ENCODE measurements at places on chromosomes 2 and 18.
A peak's percentile ranks its signal among the peaks of the same experiment; 100 is the strongest.

GRCh38 chr2:216108967-216109921, at the start of gene XRCC5:
Gene XRCC5, plus strand, starts transcription at chr2:216109348. Its CDS starts 89 bp downstream, at chr2:216109437.
- DNase-seq: peak; percentile 98

- DNase-seq: no peak
Measured at GRCh38 chr2:202115479-202115971, 42.5 kb downstream of the KIAA2012 start.

GRCh38 chr18:36179562-36180355, 7.5 kb upstream of the MOCOS start:
- no peak for DNase-seq

DNA sequence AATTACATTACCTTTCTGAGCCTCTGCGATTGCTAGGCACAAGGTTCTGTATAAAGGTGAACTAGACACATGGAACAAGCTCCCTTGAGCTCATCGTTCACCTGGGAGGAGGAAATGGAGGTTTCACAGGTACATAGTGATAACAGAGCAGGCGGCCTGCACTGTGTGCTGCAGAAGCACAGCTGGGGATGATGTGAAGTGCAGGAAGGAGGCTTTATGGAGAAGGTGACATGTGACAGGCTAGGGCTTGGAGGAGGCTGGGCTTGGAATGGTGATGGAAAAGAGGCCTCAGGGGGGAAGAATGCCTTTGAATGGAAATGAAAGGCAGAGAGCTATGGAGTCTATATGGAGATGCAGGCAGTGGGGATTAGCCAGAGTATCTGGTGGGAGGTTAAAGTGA, 22.9 kb downstream of the MARCHF4 start:
- DNase-seq: no peak

DNA sequence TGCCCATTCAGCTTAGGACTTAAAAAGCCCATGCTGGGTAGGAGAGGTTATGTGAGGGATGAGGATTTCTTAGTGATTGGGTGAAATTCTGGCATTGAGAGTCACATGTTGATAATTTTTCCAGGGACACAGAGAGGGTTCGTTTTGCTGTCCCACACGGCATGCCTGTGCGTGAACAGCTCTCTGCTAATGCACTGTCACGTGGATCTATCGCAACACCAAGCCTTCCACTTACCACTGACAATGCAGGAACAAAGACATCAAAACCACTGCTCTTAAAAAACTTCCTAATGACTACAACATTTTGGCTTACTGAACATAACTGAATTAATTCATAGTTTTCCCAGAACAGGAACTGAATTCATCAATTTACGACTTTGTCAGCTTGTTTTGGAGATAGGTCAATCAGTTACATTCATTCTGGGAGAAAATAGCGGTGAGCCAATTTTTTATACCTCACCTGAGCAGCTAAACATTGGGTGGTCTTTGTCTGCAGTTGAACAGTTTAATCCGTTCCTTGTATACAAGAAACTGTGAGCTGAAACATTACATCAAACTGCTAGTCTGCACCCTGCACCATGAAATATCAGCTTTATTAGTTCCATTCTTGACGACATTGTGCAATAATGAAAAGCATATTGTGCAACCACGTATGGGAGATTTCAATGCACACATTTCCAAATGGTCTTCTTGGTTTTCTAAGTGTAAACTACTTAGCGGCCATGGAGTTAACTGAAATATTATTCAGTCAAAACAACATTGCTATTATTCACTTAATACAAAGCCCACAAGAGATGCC, 127.1 kb downstream of the LPIN1 start:
- no peak for DNase-seq

DNA sequence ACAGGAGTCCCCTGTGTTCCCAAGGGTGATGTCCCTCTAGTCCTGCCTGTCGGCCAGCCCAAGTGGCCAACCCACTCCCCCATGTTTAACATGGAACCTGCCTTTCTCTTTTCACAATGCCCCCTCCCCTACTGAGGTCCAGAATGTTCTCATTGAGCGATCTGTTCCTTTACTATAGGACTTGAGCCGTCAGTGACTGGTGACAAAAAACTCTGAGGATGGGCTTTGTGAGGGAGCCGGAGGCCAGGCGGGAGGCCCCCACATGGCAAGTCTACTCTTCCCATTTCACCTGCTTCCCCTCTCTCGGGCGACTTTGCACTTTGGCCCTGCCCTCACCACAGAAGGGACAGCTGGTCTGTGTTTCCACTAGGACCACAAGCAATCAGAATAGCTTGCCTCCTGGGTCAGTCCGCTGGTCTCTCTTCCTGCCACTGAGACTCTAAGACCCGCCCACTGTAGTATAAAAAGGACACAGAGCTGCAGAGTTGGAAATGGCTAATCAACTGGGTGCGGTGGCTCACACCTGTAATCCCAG, 146.5 kb upstream of the RAB12 start:
- no peak for DNase-seq

DNA sequence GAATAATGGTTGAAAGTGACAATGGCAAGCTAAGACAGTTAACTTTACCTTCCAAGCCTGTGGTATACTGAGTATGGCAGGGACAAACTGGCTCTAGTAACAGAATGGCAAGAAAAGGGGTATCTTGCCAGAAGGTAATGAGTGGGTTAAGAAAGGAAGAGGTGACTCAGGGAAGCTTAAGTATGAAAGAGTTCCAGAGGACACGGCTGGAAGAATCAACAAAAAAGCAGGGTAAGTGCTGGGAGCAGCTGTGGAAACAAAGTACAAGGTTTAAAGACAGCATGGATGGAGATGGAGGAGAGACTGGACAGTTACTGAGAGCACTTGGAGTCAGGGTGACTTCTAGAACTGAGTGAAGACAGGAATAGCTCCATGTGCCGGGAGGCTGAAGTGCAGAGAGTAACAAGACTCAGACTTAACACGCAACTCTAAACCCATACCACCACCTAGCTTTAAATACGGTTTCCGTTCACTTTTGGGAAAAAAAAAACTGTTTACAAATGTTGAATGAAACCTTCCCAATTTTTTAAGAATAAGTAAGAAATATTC, 69.0 kb downstream of the REV1 start:
- DNase-seq: no peak

DNA sequence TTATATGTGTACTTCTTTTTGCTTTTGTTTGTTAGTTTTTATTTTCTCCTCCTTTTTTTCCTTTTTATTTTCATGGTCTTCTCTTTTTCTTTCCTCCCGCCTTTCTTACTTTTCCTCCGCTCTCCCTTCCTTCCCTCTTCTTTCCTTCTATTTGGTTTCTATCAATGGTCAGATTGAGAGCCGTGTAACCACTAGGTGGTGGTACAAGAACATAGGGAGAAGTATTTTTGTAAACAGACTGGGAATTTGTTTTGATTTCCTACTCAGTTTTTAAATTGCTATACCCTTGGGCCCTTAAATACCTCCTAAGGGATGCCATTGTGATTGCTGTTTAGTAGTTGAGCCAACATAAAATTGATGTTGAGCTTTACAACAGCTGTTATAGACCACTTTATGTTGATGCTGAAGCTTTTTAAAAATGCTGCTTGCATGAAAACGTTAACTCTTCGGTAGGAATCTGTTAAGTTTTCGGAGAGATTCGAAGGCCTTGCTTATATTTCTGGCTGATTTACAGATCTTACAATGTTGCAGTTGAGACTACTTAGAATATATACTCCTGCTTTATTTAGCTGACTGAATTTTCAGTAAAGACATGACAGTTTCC, 124.2 kb downstream of the UBE2E3 start:
- no peak for DNase-seq

DNA sequence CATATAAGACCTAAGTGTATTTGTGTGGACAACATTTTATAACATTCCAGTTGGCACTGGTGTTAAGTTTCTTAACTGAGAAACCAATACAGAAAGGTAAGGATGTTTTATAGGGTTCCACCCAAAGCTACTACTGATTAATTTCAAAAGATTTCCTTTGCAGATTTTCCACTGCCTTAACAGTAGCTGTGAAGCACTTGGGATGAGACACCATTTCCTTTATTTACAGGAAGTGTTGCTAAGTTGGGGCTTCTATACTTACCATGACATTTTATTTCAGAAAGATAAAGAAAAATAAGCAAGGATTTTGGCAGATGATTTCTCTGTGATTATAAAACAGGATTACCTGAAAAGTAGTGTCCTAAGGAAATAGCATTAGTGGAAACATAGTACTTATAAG, 234.3 kb downstream of the CALCRL start:
- DNase-seq: no peak

GRCh38 chr2:139165601-139166000, 385.4 kb upstream of the NXPH2 start:
- no peak for DNase-seq

GRCh38 chr2:64035072-64035942, 16.1 kb upstream of the VPS54 start:
- no peak for DNase-seq

DNA sequence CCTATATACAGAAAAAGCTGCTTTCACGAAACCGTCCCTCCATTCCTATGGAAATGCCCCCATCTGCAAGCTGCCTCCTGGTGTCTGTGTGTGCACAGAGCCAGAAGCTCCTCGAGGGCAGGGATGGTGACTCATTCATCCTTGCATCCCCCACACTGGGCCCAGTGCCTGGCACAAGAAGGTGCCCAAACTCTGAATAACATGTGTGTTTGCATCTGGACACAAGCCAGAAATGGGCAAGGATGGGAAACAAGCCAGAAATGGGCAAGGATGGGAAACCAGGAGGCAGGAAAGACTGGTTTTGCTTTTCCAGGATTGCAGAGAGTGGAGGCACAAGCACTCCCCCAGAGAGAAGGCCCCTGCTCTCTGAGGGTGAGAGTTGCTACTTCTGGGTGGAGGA, 313.9 kb downstream of the CELF4 start:
- DNase-seq: no peak

DNA sequence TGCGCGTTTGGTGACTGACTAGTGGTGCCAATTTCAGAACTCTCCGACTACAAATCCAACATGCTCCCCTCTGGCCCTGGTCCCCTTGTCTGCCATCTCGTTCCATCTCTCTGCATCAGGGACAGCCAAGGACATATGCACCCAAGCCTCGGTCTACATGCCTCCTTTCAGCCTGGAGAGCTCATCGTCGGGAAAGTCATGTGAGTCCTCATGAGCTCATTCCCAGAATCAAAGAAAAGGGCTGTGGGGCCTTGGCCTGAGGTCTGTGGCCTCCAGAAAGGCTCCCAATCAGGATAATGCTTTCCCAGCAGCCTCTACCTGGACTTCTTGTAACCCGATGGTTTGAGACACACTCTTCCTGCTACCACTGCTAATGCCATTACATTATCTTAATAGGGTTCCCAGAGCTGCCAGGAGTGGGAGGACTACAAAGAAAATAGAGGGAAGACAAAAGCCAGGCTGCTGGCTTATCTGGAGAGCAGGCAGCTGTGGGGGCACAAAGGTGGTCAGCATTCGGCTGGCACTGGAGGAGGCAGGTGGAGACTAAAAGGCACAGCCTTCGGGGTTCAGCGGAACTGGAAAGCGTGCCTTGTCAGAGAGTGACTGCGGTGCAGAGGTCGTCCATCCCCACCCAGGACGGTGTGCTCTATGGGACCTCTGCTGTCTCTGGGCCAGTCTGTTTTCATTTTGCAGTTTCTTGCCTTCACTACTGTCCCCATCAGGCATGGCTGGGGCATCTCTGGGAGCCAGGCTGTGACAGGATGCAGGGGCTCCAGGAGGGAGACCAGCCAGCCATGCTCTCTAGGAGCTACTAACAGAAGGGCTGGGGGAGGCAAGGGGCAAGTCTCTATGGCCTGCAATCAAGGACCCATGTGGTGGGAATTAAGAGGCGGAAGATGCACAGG, 104.4 kb upstream of the SMAD2 start:
- no peak for DNase-seq

GRCh38 chr2:230774348-230774951, 61.8 kb downstream of the CAB39 start:
- DNase-seq: no peak

GRCh38 chr2:101759162-101759561, 61.7 kb downstream of the MAP4K4 start:
- DNase-seq: no peak

DNA sequence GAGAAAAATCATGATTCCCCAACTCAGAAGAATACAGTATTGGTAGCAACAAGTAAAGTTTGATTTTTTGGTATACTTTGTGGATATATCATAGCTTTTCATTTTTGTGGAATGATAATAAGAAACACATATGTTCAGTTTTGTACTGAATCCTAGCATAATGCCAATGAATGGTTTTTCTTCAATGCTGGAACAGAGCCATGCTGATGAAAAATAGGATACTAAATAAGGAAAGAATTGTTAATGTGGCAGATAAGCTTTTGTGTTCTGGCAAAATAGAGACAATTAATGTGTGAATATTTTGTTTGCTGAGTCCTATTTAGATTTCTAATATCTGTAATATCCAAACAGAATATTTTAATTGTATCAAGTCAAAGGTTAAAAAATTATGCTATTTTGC, 21.9 kb downstream of the CD28 start:
- no peak for DNase-seq

GRCh38 chr2:133458280-133458679, 110.0 kb downstream of the NCKAP5 start:
- DNase-seq: no peak

DNA sequence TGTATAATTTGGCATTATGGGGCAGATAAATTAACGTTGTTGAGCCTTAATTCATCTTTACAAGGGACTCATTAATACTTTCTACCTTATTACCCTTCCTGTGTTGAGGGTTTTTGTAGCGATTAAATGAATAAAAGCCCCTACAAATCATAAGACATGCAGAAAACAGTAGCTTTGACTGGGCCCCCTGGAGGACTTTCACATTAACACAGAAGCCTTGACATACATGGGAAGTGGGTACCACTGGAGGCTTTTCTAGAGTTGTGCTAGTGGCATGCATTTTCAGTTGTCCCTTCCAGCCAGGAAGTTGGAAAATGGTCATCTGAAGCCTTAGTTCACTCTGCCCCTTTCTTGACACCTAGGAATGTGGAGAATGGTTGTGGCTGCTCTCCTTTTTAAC, 30.2 kb downstream of the MTA3 start:
- no peak for DNase-seq

DNA sequence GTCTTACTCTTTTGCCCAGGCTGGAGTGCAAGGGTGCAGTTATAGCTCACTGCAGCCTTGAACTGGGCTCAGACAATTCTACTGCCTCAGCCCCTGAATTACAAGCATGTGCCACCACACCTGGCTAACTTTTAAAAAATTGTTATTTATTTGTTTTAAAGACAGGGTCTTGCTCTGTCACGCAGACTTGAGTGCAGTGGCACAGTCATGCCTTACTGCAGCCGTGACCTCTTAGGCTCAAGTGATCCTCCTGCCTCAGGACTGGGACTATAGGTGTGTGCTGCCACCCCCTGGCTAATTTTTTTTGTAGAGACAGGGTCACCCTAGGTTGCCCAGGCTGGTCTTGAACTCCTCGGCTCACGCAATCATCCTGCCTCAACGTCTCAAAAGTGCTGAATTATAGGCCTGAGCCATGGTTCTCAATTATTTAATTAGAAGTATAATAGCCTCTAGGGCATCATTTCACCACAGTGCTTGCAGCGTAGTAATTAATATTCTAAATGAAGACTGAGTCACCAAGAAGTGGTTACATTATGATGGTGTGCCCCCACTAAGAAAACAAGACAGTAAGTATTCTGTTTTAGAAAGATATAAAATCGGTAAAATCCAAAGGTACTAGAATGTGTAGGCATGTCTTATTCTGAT, 69.6 kb downstream of the EML4 start:
- no peak for DNase-seq

All from stimulated activated CD8-positive, alpha-beta memory T cell treated with anti-CD3 and anti-CD28 coated beads, Interleukin-15, amount 100 ng/mL, for 24 hours (primary cell).